ENCODE measurements at places on chromosomes 4 and X.

- DNase-seq = no peak
These were observed 8.4 kb upstream of the CD99 start for GRCh38 chrX:2682565-2683177.

DNA sequence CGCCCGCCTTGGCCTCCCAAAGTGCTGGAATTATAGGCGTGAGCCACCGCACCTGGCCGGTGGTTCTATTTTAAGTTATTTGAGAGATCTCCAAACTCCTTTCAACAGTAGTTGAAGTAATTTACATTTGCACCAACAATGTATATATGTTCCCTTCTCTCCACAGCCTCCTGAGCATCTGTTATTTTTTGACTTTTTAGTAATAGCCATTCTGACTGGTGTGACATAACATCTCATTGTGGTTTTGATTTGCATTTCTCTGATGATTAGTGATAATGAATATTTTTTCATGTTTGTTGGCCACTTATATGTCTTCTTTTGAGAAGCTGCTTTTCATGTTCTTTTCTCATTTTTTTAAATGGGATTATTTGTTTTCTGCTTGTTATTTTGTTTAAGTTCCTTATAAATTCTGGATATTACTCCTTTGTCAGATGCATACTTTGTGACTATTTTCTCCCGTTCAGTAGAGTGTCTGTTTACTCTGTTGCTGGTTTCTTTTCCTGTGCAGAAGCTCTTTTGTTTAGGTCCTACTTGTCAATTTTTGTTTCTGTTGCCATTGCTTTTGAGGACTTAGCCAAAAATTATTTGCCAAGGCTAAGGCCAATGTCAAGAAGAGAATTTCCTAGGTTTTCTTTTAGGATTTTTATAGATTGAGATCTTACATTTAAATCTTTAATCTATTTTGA, 213.2 kb downstream of the ARHGAP24 start:
- no peak for DNase-seq

DNA sequence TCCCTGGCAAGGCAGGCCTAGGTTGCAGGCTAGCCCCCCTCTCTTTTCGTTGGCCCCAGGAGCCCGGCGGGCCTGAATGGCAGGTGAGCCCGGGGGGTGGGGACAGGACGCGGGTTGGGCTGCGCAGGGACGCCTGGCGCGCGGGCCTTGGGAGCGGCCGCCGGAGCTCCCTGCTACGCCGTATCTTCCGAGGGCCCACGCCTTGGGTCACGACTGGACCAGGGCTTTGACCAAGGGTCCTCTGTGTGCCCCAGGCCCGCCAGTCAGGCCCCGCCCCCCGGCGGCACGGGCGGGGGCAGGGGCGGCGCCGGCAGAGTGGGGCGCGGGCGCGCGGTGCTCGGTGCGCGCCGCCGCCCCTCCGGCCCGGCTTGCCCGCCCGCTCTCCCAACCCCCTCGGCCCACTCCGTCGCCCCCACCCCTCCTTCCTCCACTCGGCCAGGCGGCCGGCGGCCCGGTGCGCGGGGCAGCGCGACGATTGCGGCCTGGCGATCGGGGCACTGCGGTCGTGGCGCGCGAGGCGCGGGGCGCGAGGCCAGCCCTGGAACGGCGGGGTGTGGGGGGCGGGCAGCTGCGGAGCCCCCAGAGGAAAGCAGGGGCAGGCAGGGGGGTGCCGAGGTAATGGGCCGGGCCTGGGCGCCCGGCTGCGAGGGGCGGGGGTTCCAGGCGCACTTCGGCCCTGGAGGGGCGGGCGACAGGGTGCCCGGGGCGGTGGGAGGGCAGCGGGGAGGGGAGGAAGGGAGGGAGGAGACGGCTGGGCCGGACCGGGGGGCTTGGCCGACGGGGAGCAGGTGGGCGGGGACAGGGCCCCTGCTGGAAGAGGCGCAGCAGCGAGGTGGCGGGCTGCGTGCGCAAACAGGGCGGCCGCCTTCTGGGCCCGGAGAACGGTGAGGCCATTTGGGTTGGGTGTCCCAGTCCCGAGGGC, at the start of gene PRRG3:
PRRG3 (plus strand) TSS at position 798 of the 922 bp plus-strand sequence. CDS start 3,357 bp downstream, outside the sequence.
- DNase-seq = no peak

DNA sequence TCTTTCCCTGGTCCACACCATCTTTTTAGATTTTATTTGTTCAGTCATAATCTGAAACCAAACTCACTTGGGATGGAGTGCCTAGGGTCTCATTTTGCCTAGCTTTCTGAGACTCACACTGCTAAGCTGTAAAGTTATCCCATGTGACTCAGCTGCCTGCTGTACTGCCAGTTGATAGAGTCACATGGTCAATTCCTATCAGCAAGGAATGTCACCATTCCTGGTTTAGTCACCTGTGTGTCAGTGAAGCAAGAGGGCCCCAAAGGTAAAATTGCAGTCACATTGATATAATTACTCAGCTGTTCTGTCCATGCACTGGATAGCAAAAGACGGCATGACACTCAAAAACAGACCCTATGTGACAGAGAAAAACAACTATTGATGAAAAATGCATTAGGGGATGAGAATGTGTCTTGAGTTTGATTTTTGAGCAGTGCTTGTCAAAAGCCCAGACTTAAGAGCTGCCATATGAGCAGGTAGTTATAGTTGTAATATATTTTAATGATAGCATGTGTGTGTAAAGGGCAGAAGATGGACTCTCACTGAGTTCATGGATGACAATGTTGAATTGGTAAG, 413.2 kb downstream of the PPARGC1A start:
- no peak for DNase-seq

DNA sequence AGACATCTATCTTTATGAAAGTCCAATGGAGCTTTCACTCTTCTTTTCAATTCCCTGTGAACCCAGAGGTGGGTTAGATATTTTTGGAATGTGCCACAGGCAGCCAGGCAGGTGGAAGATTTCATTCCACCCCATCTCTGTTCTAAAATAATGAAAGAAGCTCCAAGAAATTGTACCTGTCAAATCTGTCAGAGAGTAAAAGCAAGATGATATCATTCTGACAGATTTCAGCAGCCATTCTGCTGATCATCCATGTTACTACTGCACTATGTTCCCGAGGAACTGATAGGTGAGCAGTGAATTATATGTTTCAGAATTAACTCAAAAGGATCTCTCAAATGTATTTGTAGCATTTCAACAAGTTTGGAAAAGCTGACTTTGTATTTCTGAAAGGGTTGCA, 339.5 kb upstream of the SPANXN4 start:
- no peak for DNase-seq

DNA sequence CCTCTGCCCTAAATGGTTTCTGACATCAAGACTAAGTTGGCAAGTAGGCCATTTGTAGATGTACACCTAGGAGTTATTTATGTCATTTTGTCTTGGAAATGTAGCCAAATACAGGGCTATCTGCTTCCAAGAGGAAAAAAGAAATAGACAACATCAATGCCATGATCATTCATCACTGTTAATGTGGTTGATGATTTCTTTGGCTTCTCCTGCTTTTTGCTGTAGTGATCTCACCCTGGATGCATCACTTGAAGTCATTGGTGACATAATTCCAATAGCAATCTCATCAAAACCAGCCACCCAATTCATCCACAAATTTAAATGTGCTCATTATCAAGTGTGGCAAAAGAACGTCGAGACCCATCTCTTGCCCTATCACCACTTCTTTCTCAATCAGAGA, 222.6 kb upstream of the PPARGC1A start:
- no peak for DNase-seq

DNA sequence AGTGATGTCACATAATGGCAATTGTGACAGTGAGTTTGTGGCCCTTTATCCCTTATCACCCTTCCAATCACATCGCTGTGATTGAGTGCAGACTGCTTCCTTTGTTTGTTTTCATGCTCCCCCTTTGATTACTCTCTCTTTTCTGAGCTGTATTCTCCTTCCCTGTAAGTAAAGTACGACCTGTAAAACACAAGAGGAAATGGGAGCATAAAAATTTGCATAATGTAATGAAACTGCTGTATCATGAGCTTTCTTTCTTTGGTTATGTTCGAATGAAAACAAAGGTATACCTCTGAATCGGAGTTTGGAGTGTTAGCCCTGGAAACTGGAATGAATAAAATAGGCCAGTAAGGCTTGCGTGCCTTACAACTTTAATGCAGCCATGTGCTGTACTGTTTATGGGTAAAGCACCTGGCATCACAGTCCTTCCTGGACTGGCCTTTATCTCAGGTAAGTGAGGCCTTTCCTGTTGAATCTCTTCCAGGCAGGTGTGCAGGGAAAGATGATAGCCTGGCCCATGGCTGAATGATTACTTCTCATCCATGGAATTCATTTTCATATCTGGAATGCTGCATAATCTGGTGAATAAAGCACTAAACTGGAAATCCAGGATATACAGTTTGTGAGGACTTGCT, 26.6 kb upstream of the HS3ST1 start:
- DNase-seq = no peak

GRCh38 chrX:320126-320783, 1.7 kb upstream of the GTPBP6 start:
- DNase-seq = no peak

- no peak for DNase-seq
These were observed 112.8 kb upstream of the DKK2 start for GRCh38 chr4:107148904-107149303.

GRCh38 chr4:67468830-67469229, 76.5 kb downstream of the CENPC start:
- no peak for DNase-seq

DNA sequence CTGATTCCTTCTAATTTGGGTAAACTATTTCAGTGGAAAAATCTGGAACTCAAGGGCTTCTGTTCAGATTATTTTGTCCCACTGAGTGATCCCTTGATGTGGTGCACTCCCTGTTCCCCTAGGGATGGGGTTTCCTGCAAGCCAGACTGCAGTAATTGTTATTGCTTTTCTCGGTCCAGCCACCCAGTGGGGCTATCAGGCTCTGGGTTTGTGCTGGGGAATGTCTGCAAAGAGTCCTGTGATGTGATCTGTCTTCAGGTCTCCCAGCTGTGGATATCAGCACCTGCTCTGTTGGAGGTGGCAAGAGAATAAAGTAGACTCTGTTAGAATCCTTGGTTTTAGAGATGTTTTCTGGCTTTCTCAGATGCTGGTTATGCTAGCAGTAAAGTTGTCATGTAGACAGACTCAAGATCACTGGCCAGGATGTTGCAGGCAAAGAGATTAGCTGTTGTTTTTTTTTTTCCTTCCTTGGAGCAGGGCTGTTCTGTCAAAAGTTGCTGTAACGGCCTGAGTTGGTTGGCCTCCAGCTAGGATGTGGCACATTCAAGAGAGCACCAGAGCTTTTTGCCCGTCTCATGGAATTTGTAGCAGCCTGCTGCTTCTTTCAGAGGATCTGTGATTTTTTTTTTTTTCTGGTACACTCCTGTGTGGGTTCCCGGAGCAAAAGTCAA, 1314.0 kb downstream of the PCDH19 start:
- DNase-seq = no peak

DNA sequence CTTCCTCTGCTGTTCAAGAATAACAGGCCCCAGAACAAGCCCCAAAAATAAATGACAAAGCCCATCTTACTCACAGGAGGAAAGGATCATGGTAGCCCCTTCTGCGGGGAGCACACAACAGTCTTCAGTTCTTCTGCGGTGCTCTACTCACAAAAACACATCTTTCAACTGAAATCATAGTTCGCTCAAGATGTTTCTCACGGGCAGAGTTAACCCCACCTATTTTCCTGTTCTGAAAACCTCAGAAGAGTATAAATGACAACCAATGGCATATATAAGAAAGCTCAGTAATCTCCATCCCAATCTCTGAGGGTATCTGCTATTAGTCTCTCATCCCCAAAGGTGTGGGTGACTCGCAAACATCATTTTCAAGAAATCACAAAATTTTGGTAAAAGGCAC, at the start of gene TXK:
TXK (minus strand) TSS at position 170 of the 400 bp plus-strand sequence; CDS start at position 90, 80 bp downstream.
- no peak for DNase-seq

DNA sequence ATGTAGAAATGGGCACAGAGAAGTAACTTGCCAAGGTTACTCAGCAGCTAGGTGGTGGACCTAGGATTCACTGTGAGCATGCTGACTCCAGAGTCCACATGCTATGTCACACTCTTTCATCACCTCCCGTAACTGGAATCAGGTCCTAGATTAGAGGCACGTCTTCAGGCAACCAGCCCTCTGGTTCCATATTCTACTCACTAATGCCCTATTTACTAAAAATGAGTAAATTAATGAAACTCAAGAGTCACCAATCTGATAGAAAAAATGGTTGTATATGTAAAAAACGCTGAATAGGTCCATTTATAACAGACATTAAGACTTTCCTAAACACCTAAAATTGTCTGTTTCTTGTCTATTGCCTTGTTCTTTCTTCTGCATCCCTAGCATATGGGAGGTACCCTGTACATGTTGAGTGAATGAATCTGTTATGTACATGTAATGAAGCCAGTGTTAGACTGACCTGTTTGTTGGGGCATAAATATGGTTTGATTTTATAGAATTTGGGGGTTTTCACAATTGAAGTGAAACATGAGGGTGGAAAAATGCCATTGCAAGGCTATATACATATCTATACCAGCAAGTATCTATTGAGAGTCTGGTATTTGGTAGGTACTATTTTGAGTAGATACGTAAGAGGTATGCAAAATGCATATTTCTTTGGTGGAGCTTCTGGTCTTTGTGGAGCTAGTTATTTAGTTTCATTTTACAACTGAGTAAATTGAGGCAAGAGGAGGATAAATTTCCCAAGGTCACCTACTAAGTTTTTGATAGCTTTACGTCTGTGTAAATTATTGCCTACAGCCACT, 7.5 kb upstream of the RUFY3 start:
- DNase-seq = no peak

GRCh38 chr4:5504486-5504885, 203.9 kb downstream of the EVC2 start:
- DNase-seq = no peak

DNA sequence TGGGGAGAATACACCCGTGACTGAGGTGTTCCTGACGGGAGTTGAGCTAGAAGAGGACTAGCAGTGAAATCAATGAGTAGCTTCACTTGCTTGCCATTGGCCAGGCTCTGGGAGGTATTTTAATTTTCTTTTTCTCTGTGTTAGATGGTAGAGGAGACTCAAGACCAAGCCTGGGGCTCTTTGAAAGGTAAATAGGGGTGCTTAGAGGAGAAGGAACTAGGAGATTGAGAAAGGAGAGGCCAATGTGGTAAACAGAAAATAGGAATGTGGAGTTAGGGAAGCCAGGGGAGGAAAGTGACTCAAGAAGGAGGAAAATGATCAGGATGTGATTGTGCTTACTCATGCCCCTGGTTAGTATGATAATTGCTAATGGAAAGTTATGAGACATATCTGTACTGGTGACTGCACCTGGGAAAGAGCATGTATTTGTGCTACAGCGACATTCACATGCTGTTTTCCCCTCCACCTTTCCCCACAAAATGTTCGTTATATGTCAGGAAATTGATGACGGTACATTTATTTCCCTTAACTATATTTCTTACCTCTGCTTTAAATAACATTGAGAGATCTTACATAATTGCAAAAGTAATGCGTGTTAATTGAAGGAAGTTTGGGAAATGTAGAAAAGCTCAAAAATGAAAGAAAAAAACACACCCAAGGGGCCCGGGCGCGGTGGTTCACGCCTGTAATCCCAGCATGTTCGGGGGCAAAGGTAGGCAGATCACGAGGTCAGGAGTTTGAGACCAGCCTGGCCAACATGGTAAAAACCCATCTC, 16.9 kb upstream of the LRBA start:
- no peak for DNase-seq

- no peak for DNase-seq
These were observed 12.7 kb downstream of the SPRY1 start for GRCh38 chr4:123409334-123409733.

Data from GM18507 (cell line).